ENCODE measurements at places on chromosomes 6 and 20. TPM values are rescaled to one million over a fixed set of nuclear protein-coding genes. Genes with fewer than 3 reads are reported as not detected.

The COL10A1 gene
- not detected for total RNA-seq

The CST2 gene
- total RNA-seq, result not detected

The RNF217 gene
- total RNA-seq, result 24.2 TPM

The SLC17A1 gene
- not detected for total RNA-seq

The FNDC1 gene
- total RNA-seq, result under 0.01 TPM

The BLTP3A gene
- 10.9 TPM for total RNA-seq

The SNAI1 gene
- 6.5 TPM for total RNA-seq

The FAM83C gene
- total RNA-seq, result not detected

The SASH1 gene
- total RNA-seq, result 116 TPM

The ZSWIM1 gene
- total RNA-seq, result 15.2 TPM

The RAET1L gene
- total RNA-seq, result not detected

The BTBD9 gene
- 17.7 TPM for total RNA-seq

The MTG2 gene
- 19.1 TPM for total RNA-seq

The EYA4 gene
- total RNA-seq, result 0.98 TPM

The TMEM14B gene
- 56.1 TPM for total RNA-seq

The SLC22A16 gene
- not detected for total RNA-seq

The LY86 gene
- total RNA-seq, result not detected

The FGD2 gene
- total RNA-seq, result not detected

The TNNC2 gene
- total RNA-seq, result 0.33 TPM

The IRF4 gene
- 0.29 TPM for total RNA-seq

The SLC17A3 gene
- total RNA-seq, result not detected

Measured in vein endothelial cell (primary cell).